ENCODE measurements at places on chromosomes 13 and 19.

- no peak for DNase-seq
Measured at GRCh38 chr19:13069415-13070359, 33.0 kb downstream of the LYL1 start.

DNA sequence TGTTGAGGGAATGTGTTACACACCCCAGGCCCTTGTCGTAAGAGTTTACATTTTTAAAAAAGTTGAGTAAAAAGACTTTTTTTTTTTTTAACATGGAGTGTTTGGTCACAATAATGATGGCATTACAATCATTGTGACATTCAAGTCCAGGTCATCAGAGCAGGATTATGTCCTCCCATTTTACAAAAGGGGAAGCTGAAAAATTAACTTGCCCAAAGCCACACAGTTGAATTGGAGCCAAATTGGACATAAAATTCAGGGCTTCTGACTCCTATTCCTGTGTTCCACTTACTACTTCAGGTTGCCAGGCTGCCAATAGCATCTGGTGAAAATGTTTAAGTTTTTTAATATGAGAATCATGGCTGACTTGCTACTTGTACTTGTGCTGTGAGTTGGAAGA, 49.3 kb downstream of the DLEU7 start:
- DNase-seq = no peak

- no peak for DNase-seq
Measured at GRCh38 chr13:35474496-35475211, 1.8 kb downstream of the MAB21L1 start.

- no peak for DNase-seq
Measured at GRCh38 chr19:18478545-18479311, 40.8 kb upstream of the ISYNA1 start.

DNA sequence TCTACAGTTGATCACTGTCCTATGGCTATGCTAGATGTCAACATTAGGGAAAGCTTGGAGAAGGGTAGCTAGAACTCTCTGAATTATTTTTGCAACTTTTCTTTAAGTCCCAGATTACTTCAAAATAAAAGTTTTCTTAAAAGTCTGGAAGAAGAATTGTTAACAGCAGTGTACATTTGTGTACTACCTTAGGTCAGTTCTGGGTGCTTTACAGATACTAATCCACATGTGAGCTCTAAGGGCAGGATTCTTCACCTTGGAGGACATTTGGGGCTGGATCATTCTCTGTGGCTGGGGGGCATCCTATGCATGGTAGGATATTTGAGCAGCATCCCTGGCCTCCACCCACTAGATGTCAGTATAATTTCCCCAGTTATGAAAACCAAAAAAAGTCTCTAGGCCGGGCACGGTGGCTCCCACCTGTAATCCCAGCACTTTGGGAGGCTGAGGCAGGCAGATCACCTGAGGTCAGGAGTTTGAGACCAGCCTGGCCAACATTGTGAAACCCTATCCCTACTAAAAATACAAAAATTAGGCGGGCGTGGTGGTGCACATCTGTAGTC, 2.8 kb downstream of the BRME1 start:
- DNase-seq = no peak

DNA sequence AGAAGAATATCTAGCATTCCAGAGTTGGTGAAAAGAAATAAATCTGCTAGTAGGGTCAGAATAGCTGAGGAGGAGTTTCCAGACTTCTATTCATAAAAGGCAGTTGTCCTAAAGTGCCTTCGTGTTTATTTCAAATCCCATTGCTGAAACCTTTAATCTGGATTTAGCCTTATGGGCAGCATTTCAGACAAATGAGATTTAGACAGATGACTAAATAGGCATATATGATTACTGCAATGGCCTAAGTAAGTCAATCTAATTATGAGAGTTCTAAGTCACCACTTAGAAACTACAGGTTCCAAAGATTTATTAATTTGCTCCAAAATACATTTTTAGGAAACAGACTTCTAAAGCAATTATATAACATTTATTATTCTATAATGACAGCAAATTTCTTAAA, 368.7 kb downstream of the LIG4 start:
- DNase-seq = no peak

DNA sequence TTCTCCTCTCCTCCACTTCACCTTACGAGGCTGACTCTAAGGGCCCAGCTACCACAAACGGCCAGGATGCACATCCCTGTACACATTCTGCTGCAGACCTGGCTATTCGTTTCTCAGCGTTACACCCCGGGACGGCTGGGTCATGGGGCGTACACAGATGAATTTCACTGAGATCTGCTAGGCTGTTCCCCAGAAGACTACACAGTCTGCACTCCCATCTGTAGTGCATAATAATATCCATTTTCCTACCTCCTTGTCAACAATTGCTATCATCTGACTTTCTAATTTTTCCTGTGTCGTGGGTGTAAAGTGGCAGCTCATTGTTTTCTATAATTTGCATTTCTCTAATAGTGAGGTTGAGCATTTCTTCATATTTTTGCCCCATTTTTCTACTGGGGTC, 85.7 kb downstream of the TM9SF2 start:
- no peak for DNase-seq

DNA sequence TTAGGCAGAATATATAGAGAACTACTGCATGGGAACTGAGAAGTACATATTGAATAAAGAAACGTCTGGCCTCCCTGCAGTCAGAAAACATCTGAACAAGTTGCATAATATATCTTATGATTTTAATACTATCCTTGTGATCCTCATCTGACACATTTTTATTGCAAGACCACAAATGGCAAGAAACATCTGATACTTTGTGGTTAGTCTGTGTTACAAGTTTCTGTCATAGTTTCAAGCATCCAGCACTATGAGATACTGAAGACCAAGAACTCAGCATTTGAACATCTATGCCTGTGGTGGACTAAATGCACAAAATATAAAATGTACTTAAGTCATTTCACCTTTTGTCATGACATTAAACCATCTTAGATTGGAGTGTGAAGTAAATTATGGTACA, 1175.8 kb upstream of the MIR17HG start:
- DNase-seq = no peak

GRCh38 chr13:111314852-111315251, 5.6 kb upstream of the TEX29 start:
- DNase-seq = no peak

Measured in stimulated activated CD4-positive, alpha-beta T cell treated with anti-CD3 and anti-CD28 coated beads, Interleukin-1b, Interleukin-23, amount 100 ng/mL, for 1 hour (primary cell).